Activated gamma-delta T cell treated with anti-CD3 and anti-CD28 coated beads, Interleukin-2, amount 50 U/mL, for 16 hours (primary cell): ENCODE measurements at places on chromosomes 2 and 18.

DNA sequence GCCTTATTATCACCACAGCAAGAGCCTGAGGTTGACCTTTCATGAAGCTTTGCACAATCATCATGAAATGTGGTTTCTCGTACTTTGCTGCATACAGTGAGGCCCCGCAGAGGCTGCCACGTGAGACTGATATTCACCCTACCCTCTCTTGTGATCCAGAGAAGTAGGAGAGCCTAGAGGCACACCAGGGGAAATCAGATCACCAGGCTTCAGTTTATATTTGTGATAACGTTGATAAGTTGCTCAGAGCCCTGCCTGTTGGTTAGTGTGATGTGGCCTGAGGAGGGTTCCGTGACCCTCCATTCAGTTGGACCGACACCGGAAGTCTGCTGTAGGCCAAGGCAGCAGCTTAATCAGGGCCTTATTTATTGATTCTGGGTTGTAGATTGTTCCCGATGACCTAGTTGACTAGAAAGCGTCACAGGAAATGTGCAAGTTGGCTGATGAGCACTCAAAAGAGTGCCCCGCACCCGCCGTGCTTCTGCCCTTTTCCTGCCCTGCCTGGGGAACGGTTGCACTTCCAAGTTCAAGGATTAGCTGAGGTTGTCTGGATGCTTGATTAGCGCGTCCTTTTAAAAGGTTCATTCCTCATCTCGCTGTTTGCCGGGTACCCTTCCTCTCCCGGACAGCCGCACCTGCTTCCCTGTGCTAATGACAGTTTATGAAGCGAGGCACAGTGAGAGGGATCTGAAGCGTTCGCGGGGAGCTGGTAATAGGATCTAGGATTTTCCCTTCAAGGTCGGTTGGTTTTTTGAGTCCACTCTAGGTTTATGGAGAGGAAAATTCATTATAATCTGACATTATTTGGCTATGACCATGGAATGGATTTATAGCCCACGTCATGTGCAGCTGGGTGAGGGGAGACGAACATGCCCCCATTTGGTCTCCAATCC, 146.4 kb downstream of the SH3RF3 start:
- DNase-seq: no peak

DNA sequence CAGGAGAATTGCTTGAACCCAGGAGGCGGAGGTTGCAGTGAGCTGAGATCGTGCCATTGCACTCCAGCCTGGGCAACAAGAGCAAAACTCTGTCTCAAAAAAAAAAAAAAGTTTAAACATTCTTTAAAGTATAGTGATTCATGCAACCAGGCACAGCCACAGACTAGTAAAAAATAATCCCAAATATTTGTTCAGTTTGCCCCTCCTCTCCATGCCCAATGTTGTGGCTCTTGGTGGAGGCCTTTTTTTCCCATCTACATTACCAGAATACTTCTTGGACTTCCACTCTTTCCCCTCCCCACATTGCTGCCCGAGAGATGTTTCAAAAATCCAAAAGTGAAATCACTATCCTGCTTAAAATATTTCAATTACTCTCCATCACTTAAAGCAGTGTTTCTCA, 5.1 kb upstream of the MALT1 start:
- DNase-seq: no peak

GRCh38 chr2:237258116-237258515, 155.8 kb downstream of the COL6A3 start:
- no peak for DNase-seq

GRCh38 chr2:131828164-131828561, 300.5 kb downstream of the CCDC74A start:
- no peak for DNase-seq

DNA sequence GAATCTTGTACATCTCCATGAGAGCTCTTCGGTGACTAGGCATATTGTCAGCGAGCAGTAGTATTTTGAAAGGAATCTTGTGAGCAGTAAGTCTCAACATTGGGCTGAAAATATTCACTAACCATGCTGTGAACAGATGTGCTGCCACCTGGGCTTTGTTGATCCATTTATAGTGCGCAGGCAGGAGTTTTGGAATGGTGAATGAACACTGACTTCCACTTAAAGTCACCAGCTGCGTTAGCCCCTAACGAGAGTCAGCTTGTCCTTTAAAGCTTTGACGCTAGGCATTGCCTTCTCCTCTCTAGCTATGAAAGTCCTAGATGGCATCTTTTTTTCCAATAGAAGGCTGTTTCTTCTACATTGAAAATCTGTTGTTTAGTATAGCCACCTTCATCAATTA, 4.1 kb downstream of the ASB1 start:
- no peak for DNase-seq

- DNase-seq: no peak
Measured at GRCh38 chr2:203774760-203775159, 68.3 kb downstream of the CD28 start.

GRCh38 chr2:60439219-60439974, 114.1 kb downstream of the BCL11A start:
- no peak for DNase-seq

- no peak for DNase-seq
Measured at GRCh38 chr2:8525582-8526402, 156.1 kb upstream of the ID2 start.

DNA sequence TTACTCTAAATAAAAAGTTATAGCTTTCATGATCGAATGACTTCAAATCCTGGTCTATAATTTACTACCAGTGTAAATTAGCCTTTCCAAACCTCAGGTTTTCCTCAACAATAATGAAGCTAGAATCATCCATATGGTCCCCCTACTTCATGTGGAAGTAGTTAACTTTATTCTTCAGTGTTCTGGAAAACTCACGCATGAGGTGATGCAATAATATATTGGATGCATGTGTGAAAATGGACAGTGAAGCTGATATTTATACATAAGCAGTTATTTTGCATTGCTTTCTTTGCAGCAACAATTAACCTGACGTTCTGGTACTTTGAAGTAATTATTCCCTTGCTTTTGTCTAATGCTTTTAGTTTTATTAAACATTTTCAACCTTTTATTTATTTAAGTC, 18.6 kb upstream of the UNC80 start:
- DNase-seq: no peak

DNA sequence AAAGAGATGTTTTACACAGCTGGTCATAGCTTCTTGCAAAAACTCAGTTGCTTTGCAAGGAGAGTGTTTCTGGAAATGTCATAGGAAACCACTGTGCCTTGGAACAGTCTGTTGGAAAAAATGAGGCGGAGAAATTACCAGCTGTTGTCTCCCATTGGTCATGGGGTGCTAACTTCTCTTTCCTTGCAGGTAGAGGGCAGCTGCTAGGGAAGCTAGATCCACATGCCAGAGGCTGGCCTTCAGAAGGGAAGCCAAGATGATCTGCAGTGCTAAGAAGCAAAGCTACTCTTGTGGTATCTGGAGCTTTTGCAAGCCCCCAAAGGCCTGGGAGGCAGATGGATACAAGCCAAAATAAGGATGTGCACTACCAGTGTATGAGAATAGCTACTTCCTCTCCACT, 34.8 kb upstream of the LAMA1 start:
- DNase-seq: no peak

DNA sequence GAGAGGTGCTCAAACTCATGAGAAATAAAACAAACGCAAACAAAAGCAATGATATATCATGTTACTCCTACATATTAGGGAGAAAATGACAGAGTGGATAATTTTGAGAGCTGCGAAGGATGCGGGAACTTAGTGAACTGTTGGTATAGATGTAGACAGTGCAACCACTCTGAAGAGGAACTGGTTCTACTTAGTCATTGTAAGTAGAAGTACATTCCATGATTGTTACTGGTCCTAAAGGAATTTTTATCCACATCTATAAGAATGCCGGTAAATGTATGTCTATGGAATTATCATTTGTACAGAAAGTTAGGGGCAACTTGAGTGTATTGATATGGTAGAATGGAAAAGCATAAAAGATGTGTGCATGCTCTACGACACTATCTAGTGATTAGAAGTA, 1238.4 kb downstream of the LRP1B start:
- no peak for DNase-seq

GRCh38 chr18:54690198-54690597, 99.2 kb downstream of the DYNAP start:
- no peak for DNase-seq

DNA sequence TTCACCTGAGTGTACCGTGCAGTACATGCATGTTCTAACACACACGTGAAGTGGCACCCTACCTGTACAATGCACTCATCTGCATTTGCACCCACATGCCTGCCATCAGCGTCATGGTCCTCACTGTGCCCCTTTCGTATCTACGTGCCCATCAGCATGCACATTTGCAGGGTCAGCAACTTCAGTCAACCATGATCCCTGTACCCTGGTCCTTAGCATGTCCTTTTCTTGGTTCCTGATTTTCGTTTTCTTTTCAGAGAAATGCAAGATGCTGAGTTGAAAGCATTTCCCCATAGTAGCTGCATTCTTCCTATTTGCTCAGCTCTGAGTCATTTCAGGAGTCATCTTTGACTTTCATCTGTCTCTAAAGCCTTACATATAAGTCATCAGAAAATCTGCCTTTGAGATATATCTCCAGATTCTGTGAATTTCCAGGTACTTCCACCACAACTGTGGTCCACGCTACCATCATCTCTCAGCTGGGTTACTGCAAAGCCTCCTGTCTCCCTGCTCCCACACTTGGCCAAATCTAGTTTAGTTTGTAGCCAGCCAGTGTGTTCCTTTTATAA, 14.7 kb upstream of the PUM2 start:
- DNase-seq: no peak

DNA sequence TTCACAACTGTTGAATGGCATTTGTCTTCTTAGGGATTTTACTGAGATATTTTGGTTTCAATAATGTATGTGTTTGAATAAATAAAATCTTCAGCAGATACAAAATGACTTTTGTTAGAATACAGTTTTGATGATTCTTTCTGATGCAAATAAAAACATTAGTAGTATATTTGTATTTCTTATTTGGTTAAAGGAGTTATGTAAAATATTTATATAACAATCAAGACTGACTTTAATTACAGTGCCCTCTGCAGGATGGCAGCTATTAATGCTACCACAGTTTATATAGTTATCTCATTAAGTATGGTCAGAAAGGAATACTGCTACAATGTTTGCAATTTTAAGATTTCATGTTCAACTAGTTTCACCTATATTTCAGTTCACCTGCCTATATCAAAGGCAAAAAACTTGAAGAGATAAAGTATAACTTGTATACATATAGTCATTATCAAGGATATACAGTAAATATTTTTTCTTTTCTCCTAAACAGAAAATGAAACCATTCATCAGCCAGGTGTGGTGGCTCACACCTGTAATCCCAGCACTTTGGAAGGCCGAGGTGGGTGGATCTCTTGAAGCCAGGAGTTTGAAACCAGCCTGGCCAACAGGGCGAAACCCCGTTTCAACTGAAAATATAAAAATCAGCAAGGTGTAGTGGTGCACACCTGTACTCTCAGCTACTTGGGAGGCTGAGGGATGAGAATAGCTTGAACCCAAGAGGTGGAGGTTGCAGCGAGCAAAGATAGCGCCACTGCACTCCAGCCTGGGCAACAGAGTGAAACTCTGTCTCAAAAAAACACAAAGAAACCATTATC, 19.8 kb downstream of the ARL5A start:
- DNase-seq: no peak

- DNase-seq: no peak
Measured at GRCh38 chr2:151030663-151031230, 230.9 kb downstream of the RBM43 start.

GRCh38 chr2:13255485-13255884, 538.7 kb downstream of the TRIB2 start:
- DNase-seq: no peak

GRCh38 chr2:150570712-150571111, 83.2 kb upstream of the RND3 start:
- no peak for DNase-seq

- DNase-seq: no peak
Measured at GRCh38 chr18:398935-399630, 101.4 kb downstream of the COLEC12 start.

DNA sequence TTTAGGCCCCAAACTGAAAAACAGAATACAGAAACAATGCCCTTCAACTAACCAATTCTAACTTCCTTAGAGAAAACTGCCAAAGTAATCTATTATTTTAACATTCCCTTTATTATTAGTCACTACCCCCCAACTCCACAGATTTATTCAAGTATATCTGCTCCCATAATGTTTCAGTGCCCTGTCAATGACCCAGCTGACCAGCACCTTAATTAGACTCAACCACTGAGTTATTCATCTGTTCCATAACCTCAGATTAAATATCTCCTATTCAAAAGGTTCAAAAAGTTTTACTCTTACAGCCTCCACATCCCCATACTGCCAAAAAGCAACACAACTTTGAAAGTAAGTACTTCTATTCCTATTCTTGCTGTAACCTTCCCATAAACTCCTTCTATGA, 202.4 kb downstream of the EXOC6B start:
- DNase-seq: no peak

DNA sequence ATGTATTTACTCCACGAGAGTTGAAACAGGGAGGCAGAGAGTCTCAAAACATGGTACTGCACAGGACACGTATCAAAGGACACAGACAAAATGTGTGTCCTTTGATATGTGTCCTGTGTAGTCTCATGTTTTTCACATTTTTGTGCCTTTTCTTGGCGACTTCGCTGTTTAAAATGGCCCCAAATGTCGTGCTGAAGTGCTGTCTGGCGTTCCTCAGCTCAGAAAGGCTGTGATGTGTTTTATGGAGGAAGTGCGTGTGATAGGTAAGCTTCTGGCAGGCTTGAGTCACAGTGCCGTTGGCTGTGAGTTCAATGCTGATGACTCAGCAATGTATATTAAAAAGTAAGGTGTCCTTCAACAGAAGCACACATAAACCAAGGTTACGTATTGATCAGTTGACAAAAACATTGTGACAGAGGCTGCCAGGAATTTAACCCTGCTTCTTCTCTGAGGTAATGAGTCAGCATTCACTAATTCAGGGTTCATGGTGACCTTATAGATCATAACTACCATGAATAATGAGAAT, 78.2 kb downstream of the DYSF start:
- DNase-seq: no peak

- no peak for DNase-seq
Measured at GRCh38 chr2:55119711-55120487, 69.6 kb upstream of the RTN4 start.

- no peak for DNase-seq
Measured at GRCh38 chr2:85578243-85579180, 1.1 kb downstream of the VAMP8 start.

DNA sequence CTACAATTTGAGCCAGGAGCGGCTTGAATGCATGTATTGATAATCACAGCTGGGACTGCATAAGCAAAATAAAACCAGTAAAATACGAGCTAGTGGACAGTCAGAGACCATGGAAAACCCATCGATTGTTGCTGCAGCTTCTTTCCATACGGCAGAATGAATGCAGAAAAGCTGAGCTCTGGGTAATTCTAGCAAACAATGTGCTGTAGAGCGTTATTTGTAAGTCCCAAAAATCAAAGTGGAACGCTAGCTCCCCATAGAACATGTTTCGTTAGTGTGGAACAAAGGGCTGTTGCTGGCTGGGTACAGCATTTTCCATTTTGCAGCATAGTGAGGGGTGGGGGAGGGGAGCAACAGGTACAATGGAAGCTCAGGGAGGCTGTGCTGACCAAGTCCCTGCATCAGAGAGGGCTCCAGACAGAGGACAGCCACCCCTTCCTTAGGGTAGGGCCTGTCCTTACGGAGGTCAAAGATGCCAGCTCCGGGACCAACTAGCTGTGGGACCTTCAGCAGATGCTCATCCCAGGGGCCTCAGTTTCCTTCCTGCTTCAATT, 74.1 kb downstream of the BOD1L2 start:
- no peak for DNase-seq
